ENCODE measurements at places on chromosomes 5 and 9.

GRCh38 chr9:36031774-36032555, 4.7 kb upstream of the RECK start:
- no peak for DNase-seq

DNA sequence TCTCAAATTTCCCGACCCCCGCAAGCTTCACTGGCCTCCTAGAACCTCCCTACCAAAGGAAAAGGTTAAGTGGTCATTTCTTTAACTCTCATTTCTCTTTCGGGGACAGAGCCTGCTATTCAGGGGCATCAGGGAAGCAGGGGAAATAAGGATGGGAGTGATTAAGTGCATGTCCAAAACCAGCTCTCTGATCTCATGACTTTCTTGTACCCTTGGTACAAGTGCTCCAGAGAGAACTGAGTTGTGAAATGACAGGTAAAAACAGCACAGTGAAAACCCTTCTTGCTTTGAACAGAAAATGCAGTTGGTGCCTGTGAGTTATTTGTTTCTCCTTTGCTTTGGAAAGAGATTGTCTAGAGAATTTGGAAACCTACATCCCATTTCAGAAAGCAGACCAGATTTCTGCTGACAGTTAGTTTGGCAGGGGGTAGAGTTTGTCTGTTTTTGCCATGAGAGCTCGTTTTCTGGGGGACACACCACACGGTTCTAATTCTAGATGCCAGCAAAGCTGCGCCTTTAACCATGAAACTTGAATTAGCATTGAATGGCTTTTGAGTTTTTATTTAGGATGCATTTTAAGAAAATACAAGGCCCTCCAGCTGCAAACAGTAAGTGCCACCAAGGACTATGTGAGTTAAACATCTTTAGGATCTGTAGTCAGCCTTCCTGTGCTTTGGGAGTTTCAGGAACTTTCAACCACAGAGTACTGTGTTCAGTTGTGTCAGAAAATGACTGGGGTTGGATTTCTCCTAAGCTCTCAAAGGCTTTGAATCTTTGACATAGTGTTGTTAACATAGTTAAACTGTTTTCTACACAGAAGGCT, 161.7 kb upstream of the LHFPL2 start:
- DNase-seq = no peak

DNA sequence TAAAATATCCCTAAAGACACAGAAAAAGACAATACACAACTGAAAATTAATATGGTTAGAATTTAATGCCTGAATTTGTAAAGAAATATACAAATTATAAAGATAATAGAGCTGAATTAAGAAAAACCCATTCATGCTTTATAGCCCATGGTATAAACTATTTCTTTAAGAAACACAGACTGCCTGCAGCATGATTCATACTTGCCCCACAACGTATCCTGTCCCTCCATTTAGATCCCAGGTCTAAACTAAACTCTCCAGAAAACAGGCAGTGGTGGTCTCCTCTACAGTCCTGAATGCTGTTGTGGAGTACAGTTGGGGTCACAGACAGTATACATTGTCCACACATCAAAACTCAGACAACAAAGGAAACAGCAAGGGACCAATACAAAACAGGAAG, 24.8 kb downstream of the IL6ST start:
- DNase-seq = no peak

DNA sequence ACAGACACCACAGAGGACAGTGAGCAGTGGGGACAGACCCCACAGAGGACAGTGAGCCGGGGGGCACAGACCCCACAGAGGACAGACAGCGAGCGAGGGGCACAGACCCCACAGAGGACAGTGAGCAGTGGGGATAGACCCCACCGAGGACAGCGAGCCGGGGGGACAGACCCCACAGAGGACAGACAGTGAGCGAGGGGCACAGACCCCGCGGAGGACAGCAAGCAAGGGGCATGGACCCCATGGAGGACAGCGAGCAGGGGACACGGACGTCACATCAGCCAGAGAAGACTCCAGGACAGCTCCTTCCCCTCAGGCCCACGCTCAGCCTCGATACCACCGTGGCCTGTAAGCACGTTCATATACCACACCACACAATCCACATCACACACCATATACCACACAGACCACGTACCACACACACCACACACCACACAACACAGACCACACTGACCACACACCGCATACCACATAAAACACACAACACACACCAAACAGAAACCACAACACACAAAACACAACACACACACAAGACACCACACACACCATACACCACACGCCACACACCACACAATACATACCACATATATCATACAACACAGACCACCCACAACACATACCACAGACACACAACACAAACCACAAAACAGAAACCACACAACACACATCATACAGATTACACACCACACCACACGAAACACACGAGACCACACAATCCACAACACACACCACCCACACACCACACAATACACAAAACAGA, 5.2 kb upstream of the ZDHHC11 start:
- no peak for DNase-seq

DNA sequence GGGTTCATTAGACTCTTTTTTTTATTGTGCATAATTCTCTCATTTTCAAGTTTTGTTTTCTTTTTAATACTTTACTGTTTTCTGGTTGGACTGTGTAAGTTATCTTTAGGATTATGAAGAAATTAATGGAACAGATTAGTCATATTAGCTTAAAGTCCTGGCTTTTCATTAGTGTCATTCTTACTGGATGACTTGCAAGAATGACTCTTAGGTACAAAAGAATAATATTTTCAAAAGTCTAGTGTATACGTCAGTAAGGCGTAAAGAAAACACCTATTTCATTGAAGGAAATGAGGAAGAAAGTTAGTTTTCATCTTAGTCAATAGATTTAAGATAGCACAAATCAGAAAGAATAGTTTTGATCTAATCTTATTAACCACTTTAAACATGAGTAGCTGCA, 20.4 kb downstream of the UHRF2 start:
- DNase-seq = no peak

GRCh38 chr9:76667521-76667957, 96.7 kb upstream of the PCA3 start:
- no peak for DNase-seq

- DNase-seq = no peak
Measured at GRCh38 chr9:129501771-129502319, 119.1 kb downstream of the C9orf50 start.

GRCh38 chr9:129071526-129072126, 9.3 kb upstream of the DOLPP1 start:
- DNase-seq = no peak

DNA sequence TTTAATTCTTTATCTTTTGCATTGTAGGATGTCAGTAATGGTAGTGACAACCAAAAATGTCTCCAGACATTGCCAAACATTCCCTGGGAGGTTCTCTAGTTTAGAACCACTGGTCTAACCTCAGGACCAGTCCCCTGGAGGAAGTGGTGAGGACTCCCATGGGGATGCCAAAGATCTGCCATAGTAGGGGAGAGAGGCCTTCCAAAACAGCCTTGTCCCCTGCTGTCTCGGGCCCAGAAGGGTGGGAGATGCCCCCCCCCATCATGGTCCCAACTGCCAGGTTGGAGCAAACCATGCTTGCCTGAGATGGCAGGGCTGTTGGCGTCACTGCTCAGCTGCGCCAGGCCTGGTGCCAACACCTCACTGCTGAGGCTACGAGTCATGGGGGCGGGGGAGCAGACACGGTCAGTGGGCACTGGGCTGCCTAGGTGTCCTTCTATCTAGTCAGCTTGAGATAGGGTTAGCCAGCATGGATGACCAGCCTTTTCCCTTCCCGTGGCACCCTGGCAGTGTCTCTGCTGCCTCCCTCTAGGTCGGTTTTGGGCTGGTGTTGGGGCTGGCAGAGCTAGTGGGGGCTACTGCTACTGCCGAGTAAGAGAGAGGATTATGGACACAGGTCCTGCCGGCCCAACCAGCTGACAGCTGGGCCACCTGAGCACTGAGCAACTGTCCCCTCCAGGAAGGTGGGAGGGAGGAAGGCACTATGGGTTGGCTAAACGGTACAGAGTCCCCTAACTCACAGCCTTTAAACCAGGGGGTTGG, 8.3 kb upstream of the CXXC5 start:
- DNase-seq = peak; percentile 69

- no peak for DNase-seq
Measured at GRCh38 chr9:22026696-22027095, 17.6 kb upstream of the CDKN2B start.

GRCh38 chr5:175243441-175243840, 200.5 kb downstream of the DRD1 start:
- no peak for DNase-seq

DNA sequence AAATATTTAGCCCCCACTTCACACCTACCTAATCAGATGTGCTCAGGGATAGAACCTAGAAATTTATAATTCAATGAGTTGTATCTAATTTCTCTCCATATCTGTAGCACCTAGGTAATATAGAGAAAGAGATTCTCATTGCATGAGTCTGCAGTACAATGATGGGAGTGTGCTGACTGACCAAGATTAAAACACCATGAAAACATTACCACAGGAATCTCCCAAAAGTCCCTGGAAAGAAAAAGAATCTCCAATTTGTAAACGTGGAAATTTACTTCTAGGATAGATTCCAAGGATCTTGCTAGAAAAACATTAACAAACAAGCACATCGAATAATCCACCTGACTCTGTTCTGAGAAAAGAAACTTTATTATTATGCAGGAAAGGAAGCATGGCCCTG, 45.0 kb upstream of the DMRTA1 start:
- no peak for DNase-seq

DNA sequence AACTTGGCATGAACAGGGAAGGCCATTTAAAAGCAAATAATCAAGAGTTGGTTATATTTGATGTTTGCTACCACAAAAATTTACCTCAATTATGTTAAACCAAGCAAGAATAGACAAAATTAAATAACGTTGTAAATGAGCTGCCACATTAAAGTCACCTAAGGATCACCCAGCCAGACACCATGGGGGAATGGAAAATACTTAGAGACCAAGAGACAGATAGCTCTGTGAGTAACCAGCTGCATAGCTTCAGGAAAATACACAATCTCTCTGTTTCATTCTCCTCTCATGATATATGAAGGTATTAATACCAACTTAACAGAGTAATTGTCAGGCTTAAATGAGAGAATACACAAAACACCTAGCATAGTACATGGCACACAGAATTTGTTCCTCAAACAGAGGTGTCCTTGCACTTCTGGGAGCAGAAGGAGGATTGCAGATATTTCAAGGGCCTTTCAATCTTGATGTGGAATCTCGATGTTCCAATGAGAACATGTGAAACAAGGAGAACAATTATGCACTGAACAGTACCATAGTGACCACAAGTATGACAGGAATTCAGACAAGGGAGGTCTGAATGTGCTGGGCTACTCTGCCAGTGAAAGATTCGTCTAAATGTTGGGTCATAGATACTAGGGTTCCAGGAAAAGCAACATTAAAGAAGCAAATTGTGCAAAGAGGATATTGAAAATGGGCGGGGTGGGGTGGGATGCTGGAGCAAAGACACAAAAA, 18.6 kb downstream of the JAKMIP2 start:
- no peak for DNase-seq

GRCh38 chr9:113519426-113520108, 56.0 kb downstream of the RGS3 start:
- DNase-seq = no peak

- no peak for DNase-seq
Measured at GRCh38 chr9:5714501-5715401, 85.8 kb downstream of the RIC1 start.

GRCh38 chr9:134858051-134858841, 22.4 kb upstream of the FCN2 start:
- DNase-seq = no peak

GRCh38 chr5:56123531-56124243, 109.4 kb downstream of the ANKRD55 start:
- DNase-seq = peak; percentile 72

DNA sequence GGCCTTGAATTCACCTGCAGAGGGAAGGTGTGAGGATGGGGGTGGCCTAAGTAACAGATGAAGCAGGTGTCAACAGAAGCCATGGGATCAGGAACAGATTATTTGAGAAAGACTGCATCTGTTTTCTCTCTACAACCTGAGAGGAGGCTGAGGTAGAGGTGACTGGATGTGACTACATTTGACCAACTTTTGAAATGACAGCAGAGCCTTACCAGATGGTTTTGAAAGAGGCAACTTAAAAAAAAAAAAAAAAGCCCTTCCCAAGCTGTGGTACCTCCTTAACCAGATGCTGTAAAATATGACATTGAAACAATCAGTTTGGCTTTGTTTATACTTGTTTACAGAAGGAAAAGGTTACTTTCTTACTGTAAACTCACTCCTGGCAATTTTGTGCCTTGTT, 108.6 kb downstream of the TRIO start:
- DNase-seq = no peak

DNA sequence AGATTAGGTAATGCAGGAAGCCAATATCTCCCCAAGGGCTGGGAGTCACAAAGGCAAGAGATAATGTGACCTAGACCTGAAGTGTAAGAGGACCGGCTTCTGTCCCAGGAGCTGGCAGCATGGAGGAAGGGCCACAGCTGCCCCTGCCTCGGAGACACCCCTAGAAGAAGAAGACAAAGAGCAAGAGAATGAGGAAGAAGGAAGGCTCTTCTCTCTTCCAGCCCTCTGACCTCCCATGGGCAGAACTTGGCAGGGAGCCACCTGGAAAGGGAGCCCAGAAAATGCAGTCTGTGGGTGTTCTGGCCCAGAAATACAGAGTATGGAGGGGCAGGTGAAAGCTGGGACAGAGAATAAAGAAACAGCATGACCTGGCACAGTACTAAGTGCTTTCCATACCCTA, 151.0 kb downstream of the C5orf15 start:
- no peak for DNase-seq

- DNase-seq = peak; percentile 86
Measured at GRCh38 chr5:172932313-172933017, 26.8 kb upstream of the RPL26L1 start.

DNA sequence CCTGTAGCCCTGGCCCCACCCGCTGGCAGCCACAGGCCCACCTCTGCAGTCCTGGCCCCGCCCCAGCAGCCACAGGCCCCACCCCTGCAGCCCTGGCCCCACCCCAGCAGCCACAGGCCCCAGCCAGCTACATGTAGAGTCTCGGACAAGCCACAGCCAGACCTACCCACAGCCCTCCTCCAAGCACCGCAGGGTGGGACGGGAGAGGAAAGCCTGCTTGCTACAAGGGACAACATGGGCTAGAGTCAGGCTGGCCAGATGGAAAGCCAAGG, 49.5 kb upstream of the SARDH start:
- no peak for DNase-seq

- DNase-seq = no peak
Measured at GRCh38 chr9:4011054-4011453, 288.8 kb downstream of the GLIS3 start.

GRCh38 chr5:102211165-102211564, 84.9 kb downstream of the SLCO4C1 start:
- no peak for DNase-seq

DNA sequence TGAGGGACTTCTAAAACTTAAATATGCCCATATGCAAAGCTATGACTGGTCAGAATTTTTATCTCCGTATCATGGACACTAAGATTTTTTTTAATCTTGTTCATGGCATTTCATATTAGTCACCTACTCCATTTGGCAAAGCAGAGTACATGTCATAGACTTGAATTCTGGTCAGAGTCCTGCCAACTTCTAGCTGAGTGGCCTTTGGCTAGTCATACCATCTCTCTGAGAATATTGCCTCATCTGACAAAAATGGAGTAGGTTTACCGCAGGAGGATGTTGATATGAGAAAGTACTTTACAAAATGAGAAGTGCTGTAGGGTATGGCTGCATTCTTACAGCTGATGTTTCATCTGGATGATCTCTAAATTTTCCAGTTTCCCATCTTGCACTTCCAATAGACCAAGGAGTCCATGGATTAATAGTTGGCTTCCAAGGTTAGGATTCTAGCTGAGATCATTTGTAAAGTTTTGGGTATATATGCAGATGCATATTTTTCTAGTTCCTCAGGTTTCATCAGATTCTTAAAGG, 150.8 kb upstream of the NR3C1 start:
- no peak for DNase-seq

Data from suprapubic skin (tissue), 4 donors.